Urinary bladder (tissue), 4 donors: ENCODE measurements at places on chromosomes 1 and 21. TPM values are rescaled to one million over a fixed set of nuclear protein-coding genes. Genes with fewer than 3 reads are reported as not detected.

DNA sequence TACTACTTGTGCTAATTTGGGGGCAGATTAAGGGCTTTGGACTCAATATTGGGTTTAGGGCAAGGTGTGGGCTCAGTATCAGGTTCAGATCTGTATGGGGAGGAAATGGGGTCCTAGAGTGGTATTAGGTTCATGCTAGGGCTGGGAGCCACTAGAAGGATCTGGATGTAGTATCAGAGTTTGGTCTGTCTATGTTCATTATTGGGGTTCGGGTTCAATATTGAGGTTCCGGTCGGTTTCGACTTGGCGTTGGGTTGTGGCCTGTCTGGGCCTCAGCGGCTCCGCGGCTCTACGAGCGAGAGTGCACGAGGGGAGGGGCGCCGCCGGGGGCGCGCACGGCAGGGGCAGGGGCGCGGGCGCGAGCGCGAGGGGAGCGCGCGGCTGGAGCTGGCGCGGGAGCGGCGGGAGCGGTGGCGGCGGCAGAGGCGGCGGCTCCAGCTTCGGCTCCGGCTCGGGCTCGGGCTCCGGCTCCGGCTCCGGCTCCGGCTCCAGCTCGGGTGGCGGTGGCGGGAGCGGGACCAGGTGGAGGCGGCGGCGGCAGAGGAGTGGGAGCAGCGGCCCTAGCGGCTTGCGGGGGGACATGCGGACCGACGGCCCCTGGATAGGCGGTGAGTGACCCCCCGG is at the start of gene PTPRF:
TSS of gene PTPRF (plus strand) at position 401 of the 624 bp plus-strand sequence. CDS start 14,193 bp downstream, outside the sequence.
- DNase-seq = no peak

The FMO5 gene
- total RNA-seq = 9.5 TPM

DNA sequence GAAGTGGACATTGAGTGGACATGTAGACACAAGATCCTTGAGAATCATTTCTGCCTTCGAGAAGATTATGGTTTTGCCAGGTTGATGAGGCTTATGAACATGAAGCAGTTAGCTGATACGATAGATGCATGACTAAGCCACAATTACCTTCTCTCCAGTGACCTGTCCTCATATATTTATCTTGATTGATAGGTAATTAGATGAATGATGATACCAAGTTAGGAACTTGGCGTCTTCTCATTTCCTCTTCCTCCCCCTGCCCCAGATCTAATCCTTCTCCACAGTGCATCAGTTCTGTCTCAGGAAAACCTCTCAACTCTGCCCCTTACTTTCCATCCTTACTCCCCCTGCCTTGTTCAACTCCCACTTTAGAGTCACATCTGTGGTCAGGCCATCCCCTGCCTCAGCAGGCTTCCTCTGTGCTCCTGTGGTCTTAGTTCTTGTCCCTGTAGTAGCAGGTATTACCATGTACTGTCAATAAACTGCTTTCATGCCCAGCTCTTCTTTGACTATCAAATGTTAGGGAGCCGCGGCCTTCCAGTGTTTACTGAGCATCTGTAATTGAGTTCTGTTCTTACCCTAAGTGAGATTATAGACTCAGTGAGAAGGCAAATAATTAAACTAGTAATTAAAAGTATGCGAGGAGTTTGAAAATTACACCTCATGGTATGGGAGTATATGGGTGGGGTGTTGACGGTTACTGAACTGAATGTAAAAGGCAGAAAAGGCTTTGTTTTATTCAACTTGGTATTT is 5.1 kb downstream of the ST6GALNAC3 start:
- no peak for DNase-seq

The CD5L gene
- not detected for total RNA-seq

GRCh38 chr1:65514041-65514440 is 93.6 kb downstream of the LEPR start:
- no peak for DNase-seq

DNA sequence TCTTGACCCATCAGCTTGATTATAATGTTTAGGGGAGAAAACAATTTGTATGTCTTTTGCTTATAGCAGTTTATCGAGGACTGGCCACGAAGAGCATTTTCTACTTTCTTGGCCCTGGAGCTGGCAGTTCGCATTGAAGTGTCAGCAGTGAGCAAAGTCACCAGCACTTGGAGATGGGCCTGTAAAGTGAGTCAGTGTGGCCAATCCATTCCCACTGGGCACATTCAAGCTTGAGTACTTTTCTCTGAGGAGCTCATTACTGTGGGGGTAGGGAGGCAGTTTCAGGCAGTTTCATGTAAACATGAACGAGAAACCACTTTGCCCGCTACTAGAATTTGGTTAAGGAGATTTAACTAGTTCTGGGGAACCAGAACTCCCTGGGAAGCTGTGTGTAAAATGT is 164.8 kb downstream of the PRDM2 start:
- DNase-seq = no peak

The CELA3B gene
- total RNA-seq = not detected

The TMEM81 gene
- total RNA-seq = 0.74 TPM

The UCK2 gene
- total RNA-seq = 19.8 TPM

DNA sequence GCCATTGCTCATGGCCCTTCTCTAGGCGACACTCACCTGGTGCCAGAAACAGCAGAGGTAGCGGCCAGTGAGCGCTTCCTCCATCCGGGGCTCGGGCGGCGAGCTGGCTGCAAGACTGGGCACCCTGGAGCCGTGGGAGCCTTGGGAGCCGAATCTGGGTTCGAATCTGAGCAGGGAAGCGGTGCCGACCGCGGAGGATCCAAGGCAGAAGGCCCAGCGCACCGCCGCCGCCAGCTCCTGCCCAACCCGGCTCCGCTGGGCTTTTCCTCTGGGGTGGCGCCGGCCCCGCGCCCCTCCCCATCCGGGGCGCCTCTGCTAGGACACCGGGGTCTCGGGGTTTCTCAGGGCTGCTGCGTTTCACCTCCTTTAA is 1.7 kb upstream of the PRDM16 start:
- DNase-seq = no peak

- no peak for DNase-seq
Measured at GRCh38 chr21:41801321-41802197, 34.7 kb upstream of the RIPK4 start.

- no peak for DNase-seq
Measured at GRCh38 chr1:236407059-236407458, 13.0 kb downstream of the EDARADD start.

The OR2L13 gene
- total RNA-seq = not detected

The KANK4 gene
- 6.2 TPM for total RNA-seq

The CELA3A gene
- not detected for total RNA-seq

The FCRL6 gene
- not detected for total RNA-seq

- DNase-seq = no peak
Measured at GRCh38 chr1:154557939-154558719, at the start of gene UBE2Q1. TSS of gene UBE2Q1 (minus strand) at chr1:154558662. CDS start at chr1:154558553, 109 bp downstream.

- DNase-seq = no peak
Measured at GRCh38 chr1:234675006-234675405, 65.0 kb upstream of the IRF2BP2 start.

The CAPN9 gene
- total RNA-seq = 2.7 TPM

The TLCD4 gene
- 28.1 TPM for total RNA-seq

DNA sequence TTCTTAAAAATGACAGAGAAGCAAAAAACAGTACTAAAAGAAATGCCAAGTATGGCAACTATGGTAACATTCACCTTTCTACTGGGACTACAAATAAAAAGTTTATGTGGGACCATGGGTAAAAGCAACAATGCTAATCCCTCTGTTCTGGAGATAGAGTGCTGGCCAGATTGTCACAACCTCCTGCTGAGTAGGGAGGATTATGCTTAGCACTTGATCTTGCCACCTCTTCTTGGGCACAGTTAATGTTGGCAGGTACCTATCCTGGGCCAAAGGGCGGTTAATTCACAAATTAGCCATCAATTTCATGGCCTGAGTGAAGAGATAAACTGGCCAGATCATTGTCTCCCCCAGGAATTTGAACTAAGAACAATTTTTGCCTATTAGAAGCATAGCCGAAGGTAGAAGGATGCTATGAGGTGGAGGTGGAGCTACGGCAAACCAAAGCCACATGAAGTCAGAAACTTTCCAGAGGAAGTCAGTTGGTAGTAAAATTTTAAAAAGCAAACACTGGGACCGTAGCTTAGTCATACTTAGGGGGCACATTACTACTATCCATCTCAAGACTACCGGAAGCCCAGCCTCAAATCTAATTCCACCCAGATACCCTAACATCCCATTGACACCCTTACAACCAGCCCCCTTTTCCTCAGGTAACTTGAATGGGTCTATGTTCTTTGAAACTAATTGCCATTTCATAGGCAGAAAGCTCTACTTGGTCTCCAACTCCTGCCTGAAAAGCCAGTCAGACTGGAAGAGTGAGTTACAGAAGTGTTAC is 2.7 kb downstream of the SCYL3 start:
- peak; percentile 71 for DNase-seq

DNA sequence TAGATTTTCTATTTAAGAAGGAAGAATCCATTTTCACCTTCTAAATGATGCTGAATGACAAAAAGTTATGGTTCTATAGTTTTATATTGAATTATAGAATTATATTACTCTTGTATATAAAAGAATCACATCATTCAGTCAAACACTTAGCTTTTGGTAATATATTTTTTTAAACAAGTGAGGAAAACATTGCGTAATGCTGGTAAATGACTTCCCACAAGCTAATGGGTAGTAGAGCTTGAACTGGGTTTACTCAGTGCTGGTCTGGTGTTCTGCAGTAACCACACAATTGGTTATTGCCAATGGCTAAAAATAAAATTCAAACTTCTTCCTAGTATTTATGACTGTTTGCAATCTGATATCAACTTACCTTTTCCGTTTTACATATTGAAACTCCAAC is 10.6 kb upstream of the GIPC2 start:
- no peak for DNase-seq

The TDRD10 gene
- total RNA-seq = 1.4 TPM

DNA sequence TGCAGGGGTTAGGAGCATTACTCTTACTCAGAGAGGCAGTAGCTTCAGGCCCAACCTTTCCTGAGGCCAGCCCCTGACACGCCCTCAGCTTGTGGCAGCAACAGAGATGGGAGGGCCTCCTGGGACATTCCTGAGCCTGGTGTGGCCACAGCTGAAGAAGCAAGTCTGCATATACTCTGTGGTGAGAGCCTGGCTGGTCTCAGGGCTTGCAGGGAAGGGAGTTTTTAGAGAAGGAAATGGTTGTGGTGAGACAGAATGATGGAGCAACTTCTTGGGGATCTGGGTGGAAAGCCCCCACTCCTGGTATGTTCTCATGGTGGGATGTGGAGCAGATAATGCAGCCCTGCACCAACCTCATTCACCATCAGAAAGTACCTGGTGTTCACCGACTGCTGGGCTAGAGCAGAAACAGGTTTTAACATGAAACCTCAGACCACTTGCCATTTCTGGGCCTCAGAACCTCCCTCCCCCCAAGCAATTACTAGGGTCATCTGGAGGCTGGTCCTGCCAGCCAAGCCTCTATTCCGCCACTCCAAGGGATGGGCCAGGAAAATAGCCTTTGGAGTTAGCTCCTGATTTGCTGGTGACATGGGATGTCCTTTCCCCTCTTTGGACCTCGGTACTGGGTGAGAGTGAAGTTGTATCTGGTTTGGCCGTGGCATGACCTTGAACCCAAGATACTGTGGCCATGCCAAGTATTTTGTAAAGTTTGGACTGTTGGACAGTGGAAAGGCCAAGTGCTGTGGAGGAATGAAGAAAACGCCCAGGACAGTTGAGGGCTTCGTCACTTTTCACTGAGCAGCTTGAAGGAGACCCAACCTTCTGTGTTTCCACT is 28.1 kb upstream of the RNF19B start:
- DNase-seq = peak; percentile 76

The NEXN gene
- 34.0 TPM for total RNA-seq

GRCh38 chr1:185488808-185489207 is 171.8 kb upstream of the IVNS1ABP start:
- DNase-seq = no peak

GRCh38 chr21:44337941-44338895 is 972 bp downstream of the CFAP410 start:
- DNase-seq = peak; percentile 57

GRCh38 chr21:37550157-37550556 is 183.6 kb downstream of the DYRK1A start:
- no peak for DNase-seq

- no peak for DNase-seq
Measured at GRCh38 chr1:2239384-2239985, 11.4 kb downstream of the SKI start.
